ENCODE measurements at places on chromosomes 4 and X. TPM values are rescaled to one million over a fixed set of nuclear protein-coding genes. Genes with fewer than 3 reads are reported as not detected.

Gene NXF2B
- not detected for total RNA-seq

Gene SMIM31
- not detected for total RNA-seq

Gene PCDH19
- total RNA-seq, result 3.0 TPM

Gene NLGN3
- total RNA-seq, result 2.7 TPM

Gene MSANTD1
- total RNA-seq, result 0.33 TPM

DNA sequence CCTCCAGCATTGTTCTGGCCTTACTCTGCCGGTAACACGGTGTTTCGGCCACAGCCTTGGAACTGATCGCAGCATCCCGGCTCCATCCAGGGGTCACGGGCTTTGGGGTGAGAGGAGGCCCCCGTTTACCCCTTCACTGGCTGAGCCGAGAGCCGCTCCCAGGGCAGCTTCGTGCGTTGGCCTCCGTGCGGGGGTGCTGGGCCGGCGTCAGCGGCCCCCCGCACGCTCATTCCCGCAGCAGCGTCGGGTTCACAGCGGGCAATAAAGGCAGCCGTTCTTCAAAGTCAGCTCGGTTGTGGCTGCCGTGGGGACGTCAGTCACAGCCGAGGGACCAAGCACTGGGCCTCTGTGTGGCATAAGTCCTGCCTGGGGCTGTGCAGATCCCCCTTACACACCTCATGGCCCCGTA, 25.3 kb upstream of the PLCXD1 start:
- no peak for DNase-seq
- H3K36me3 ChIP-seq, result no peaks in the 10 kb centered on the region
- H3K27ac ChIP-seq, result no peak overlapping the region
- peaks cover 10% of the 10 kb centered on the region for H3K27me3 ChIP-seq
- H3K4me3 ChIP-seq, result no peak overlapping the region

- H3K27me3 ChIP-seq, result no peaks in the 10 kb centered on the region
- no peaks in the 10 kb centered on the region for H3K36me3 ChIP-seq
- H3K4me1 ChIP-seq, result peaks cover 35% of the 10 kb centered on the region
- DNase-seq, result no peak
- peak overlapping the region; percentile 48 for H3K27ac ChIP-seq
Observed at GRCh38 chr4:110193822-110194761, 4.3 kb downstream of the ELOVL6 start.

DNA sequence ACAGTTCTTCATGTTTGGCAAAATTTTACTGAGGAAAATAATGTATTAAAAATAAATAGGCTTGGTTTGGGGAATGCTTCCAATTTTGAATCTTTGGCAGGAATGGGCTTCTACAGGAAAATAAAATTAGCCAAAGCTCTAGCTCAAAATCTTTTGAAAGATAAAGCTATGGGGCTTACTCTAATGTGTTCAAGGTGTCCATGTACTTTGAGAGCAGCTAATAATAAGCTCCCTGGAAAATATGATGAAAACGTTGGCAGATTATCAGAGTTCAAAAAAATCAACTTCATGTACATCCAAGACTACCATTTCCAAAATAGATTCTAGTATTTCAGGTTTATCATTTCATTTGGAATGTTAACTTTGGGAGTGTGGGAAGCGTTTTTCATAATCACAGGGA, 158.4 kb downstream of the EMCN start:
- no peak for DNase-seq
- H3K36me3 ChIP-seq, result no peaks in the 10 kb centered on the region
- no peaks in the 10 kb centered on the region for H3K27me3 ChIP-seq
- H3K4me3 ChIP-seq, result no peak overlapping the region
- peaks cover 15% of the 10 kb centered on the region for H3K4me1 ChIP-seq

GRCh38 chr4:14532436-14532835, 469.8 kb upstream of the CPEB2 start:
- no peaks in the 10 kb centered on the region for H3K27me3 ChIP-seq
- no peaks in the 10 kb centered on the region for H3K4me1 ChIP-seq
- DNase-seq, result no peak

DNA sequence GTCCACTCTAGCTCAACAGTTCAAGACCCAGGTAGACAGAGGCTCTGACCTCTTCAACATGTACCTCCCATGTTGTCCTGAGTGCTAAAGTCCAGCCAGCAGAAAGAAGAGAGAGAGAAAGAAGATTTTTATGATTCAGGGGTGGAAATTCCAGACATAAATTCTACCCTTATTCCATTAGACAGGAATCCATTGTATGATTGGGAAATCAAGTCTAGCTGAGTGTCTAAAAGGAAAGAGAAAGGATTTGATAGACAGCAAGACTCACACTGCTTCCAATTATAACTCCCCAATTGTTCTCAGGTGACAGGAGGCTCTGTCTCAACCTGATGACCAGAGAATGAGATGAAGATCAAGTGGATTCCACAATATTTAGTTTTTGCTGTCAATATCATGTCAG, 27.9 kb upstream of the PGM2 start:
- no peaks in the 10 kb centered on the region for H3K4me1 ChIP-seq
- no peaks in the 10 kb centered on the region for H3K36me3 ChIP-seq
- no peak overlapping the region for H3K27ac ChIP-seq
- H3K4me3 ChIP-seq, result no peak overlapping the region

DNA sequence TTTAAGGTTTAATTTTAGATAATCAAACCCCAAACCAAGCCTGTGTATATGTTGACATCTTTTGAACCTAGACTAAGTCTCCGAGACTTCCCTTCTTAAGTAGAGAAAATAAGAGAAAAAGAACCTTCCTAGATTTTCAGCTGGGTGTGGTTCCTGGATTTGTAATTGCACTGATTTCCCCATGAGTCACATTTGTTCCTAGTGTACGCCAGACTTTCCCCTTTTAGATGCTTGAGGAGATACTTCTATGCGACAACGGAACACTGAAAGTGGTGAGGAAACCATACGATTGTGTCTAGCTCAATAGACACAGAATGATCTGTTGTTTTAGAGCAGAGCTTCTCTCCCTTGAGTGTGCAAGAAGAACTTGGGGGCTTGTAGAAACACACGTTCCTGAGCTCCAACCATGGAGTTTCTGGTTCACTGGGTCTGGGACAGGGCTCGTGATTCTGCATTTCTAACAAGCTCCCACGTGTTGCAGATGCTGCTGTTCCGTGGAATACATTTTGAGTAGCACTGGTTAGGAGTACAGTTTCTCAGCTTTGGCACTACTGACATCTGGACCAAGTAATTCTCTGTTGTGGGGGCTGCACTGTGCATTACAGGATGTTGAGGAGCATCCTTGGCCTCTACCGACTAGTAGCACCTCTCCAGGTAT, 87.1 kb downstream of the AMELX start:
- H3K27ac ChIP-seq, result peak overlapping the region; percentile 22
- DNase-seq, result no peak

All from esophagus muscularis mucosa (tissue), 4 donors.